Pulmonary artery endothelial cell (primary cell): ENCODE measurements at places on chromosomes 11 and 22.
A peak's percentile ranks its signal among the peaks of the same experiment; 100 is the strongest.

DNA sequence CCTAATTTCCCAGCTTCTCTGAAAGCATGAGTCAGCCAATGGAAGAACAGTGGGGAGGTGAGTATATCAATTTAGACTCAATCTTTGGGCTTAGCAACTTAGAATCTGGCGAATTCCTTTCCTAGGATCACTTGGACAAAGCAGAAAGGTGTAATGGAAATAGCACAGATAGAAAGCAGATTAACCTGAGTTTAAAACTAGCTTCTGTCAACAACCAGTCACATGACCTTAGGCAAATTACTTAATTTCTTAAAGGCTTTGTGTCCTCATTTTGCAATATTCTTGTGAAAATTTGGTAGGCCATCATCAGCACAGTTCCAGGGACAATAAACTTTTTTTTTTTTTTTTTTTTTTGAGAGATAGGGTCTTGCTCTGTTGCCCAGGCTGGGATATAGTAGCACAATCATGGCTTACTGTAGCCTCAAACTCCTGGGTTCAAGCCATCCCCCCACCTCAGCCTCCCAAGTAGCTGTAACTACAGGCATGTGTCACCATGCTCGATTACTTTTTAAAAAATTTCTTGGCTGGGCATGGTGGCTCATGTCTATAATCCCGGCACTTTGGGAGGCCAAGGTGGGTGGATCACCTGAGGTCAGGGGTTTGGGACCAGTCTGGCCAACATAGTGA is 40.8 kb upstream of the PCF11 start:
- no peak for DNase-seq

- DNase-seq: no peak
These were observed 37.6 kb upstream of the SLC5A1 start for GRCh38 chr22:32005453-32005852.

DNA sequence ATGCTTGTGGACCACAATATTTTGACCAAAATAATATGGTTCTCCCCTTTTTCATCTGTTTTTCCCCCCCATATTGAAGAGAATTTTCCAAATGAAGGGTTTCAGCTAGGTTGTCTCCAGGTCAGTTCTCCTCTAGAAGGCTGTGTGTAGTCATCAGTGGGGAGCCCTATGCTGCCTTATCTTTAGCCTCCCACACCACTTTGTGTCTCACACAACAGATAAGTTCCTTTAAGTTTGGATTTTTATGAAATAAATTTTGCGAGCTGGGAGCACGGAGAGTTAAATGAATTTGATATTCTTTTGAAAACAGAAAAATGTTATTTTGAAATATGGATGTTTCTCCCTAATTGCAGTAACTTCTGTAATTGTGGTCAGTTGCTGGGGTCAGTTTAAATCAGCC is 28.9 kb downstream of the PAX6 start:
- DNase-seq: no peak

GRCh38 chr11:77647654-77648305 is 10.2 kb upstream of the CLNS1A start:
- DNase-seq: no peak

- no peak for DNase-seq
These were observed 109.3 kb downstream of the KIAA1671 start for GRCh38 chr22:25061605-25062376.

- DNase-seq: no peak
These were observed 13.9 kb downstream of the CCDC157 start for GRCh38 chr22:30370641-30371230.

GRCh38 chr11:67542971-67543370 is 19.7 kb upstream of the CABP2 start:
- DNase-seq: no peak

DNA sequence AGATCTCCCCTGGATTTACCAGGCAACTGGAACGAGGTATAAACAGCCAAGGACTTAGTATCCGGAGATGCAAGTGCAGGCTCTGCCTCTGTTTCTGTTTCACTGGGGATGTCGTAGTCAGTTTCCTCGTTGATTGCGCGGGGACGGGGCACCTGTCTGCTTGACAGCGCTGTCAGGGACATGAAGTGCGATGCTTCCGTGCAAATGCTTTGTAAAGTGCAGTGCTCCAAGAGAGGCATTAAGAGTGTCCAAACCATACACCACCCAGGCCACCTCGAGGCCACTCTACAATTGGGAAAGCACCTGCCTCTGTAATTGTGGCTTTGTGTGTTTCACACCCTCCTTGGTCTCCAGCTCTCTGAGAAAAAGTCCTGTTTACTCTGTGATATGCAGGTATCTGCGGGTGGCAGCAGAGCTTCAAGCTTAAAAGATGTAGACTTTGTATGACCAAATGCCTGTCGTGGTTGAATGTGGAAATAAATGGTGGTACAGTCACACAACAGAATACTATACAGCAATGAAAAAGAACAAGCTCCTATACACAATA is 18.6 kb upstream of the CD5 start:
- DNase-seq: no peak

- no peak for DNase-seq
These were observed 2.5 kb downstream of the KCTD17 start for GRCh38 chr22:37054056-37054395.

- no peak for DNase-seq
These were observed 9.6 kb downstream of the KIAA1671 start for GRCh38 chr22:24962094-24962493.

- DNase-seq: no peak
These were observed 3.9 kb upstream of the GCAT start for GRCh38 chr22:37803639-37804351.

- peak; percentile 84 for DNase-seq
These were observed 3.1 kb downstream of the CDC42EP1 start for GRCh38 chr22:37563153-37564081.

GRCh38 chr11:61009392-61010275 is 38.2 kb downstream of the CD6 start:
- DNase-seq: no peak

DNA sequence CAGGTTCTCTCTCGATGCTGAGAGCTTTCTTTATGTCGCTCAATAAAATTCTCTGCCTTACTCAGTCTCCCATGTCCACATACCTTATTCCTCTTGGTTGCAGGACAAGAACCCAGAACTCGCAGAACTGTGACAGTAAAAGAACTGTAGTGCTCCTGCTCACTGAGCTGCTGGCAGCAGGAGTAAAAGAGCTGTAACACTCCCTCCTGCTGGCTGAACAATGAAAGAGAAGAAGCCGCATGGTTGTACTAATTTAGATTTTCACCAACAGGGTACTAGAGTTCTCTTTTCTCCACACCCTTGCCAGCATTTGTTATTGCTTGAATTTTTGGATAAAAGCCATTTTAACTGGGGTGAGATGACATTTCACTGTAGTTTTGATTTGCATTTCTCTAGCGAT is 433.2 kb downstream of the GUCY1A2 start:
- DNase-seq: no peak

DNA sequence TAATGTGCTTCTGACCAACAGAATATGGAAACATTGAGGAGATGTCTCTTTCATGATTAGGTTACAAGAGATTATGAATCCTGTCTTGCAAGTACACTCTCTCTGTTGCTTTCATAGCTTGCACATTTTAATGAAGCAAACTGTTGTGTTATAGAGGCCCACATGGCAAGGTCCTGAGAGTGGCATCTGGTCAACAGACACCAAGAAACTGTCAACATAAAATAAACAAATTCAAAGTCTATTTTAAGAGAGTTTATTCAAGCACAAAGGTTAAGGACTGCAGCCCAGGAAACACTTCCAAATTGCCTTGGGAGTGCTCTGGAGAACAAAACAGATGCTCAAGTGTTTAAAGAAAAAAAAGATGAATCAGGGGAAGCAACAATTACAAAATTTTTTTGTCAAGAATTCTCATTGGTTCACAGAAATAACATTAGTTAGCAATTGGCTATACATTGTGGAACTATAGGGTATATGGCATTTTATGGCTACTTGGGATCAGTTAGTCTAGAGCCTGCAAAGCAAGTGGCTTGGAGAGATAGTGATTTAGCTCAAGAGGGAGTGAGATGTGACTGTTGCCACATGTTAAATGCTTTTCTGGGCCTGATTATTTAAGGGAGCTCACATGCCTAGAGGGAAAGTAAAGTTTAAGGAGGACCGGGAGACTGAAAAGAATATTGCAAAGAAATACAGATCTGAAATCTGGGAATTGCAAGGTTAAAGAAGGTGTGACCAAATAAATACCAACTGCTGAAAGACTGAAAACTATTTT is 54.6 kb downstream of the CTSC start:
- no peak for DNase-seq
